Fibroblast of upper back skin (primary cell): ENCODE measurements at places on chromosomes 7 and 10.

GRCh38 chr7:115864082-115864481, 166.5 kb downstream of the TFEC start:
- no peak for DNase-seq

DNA sequence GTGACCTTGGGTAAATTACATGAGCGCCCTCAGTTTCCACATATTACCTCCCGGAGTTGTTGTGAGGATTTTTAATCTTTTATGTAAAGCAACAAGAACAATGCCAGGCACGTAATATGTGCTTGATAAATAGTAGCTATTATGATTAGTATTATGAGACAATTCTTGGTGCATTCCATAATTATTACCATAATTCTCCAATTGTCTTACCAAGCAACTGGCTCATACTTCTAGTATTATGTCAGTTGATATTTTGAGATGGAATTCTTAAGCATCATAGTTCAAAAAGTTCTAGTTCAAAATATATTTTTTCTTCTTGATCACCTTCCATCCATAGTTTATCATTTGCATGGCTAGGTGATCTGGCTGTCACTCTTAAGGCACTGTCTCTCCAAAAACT, 259.0 kb downstream of the BBS9 start:
- DNase-seq, result no peak

DNA sequence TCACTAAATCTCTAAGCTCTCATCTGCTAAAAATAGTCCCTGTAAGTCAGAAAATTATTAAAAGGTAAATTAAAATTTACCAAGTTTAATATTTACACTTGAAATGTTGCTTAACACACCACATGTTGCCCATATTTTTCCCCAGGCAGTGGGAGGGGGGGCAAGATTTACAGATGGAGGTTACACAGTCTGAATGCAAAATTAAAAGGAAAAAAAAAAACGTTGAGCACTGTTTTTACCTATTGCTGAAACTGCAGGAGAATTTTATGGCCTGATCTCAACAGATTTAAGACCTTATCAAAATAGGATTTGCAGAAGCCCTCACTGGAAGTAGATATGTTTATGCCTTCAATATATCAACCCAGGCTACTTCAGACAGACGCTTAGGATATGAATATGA, 133.4 kb downstream of the SFMBT2 start:
- no peak for DNase-seq

GRCh38 chr7:69199041-69199440, 399.2 kb upstream of the AUTS2 start:
- DNase-seq, result no peak

- DNase-seq, result peak; percentile 89
These were observed 47.9 kb downstream of the FHIP2A start for GRCh38 chr10:114869520-114869892.

GRCh38 chr10:124625831-124626238, 118.3 kb downstream of the FAM53B start:
- no peak for DNase-seq

GRCh38 chr10:79407811-79408795, 37.3 kb downstream of the ZCCHC24 start:
- peak; percentile 89 for DNase-seq

DNA sequence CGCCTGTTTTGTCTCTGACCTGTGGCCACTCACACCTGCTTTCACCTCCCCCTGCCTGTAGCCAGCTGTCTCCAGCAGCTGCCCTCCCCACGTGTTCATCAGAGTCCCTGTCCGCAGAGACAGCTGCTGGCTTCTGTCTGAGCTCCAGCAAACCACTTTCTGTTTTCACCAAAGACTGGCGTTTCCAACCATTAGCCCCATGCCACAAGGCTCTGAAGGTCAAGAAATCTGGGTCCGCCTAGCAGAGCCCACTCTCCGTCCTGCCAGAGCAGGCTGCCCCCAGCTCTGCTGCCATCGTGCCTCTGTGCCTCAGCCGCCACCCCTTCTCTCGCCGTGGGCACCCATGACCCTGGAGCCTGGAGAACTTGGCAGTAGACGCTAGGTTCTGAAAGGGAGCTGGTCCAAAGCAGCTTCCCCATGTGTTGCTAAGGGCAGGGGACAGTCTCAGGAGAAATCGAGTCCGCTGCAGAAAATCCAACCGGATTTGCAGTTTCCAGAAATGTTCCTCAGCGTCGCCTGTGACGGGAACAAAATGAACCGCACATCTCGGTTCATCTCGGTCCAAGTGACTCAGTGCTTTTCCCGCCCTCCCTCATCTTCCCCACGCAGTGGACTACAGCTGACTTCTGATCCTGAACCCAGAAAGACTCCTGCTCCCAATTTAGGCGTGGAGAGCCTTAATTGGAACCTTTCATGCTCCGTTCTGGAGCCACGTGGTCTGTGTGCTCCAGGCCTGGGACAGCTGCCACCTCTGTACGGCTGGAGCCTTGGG, 28.0 kb downstream of the TMEM120A start:
- peak; percentile 39 for DNase-seq

GRCh38 chr7:30186725-30187124, 51.9 kb downstream of the MTURN start:
- no peak for DNase-seq

GRCh38 chr7:85713171-85713570, 526.3 kb upstream of the SEMA3D start:
- no peak for DNase-seq

- no peak for DNase-seq
These were observed 52.6 kb downstream of the ANK3 start for GRCh38 chr10:60336901-60337630.

DNA sequence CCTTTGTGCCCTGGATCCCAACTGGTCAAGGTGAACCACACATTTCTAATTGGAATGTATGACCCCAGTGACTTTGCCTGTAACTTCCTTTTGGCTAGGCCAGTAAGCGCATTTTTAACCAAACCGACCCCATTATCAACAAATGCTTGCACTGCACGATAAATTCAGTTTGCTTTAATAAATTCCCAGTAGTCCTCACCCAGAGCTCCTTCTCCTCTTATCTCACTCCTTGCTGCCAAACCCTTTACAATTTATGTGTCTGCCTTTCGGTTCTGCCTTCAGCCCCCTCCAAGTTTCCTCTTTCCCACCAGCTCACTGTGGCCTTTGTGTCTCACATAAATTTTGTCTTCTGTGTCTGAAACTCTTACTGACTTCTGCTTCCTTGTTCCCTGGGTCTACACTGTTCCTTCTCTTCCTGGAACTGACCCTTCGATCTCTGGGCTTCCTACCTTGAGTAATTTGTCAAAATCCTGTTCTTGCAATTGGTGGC, 59.0 kb downstream of the TBXAS1 start:
- DNase-seq, result no peak

DNA sequence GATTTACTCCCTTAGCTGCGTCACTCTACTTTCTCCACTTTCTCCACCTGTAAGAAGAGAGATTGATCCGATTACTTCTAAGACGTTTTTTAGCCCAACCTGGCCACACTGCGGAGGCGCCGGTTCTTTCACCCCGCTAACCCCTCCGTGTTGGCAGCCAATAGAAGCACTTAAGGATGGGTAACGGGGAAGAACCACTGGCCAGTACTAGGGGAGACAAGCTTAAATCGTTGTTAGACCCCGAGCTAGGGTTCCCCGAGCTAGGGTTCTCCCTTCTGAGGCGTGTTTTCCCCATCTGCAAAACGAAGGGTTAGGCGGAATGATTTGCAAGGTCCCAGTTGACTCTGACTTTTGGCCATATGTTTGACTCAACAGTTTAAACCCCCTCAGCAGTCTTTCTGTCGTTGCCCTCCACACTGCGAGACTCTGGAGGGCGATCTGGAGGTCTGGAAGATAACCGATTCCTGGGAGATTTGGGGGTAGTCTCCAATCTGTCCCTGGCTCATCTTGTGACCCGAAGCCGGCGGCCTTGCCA, 644 bp downstream of the UMAD1 start:
- DNase-seq, result peak; percentile 3

- no peak for DNase-seq
These were observed 62.6 kb upstream of the EFCAB10 start for GRCh38 chr7:105643851-105644250.

- peak; percentile 91 for DNase-seq
These were observed 244.0 kb upstream of the CXCL12 start for GRCh38 chr10:44628921-44629320.

- DNase-seq, result no peak
These were observed 322.6 kb downstream of the RNLS start for GRCh38 chr10:88260329-88261051.

DNA sequence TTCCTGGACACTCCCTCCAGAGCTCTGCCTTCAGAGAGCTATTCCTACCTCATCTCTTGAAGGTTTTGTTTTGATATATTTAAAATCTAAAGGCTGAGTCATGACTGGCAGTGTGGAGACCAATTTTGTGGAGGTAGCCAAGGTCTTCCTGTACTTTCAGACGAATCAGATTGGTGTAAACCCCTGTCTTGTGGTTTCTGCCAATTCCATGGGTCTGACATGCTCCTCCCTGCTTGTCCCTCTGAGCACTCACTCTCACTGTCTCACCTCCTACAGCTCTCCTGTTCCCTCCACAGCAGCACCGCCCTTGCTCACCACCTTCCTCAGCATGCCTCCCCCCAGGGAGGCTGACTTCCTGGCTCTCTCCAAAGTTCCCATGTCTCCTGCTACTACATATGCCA, 179.8 kb downstream of the NPSR1 start:
- peak; percentile 43 for DNase-seq

DNA sequence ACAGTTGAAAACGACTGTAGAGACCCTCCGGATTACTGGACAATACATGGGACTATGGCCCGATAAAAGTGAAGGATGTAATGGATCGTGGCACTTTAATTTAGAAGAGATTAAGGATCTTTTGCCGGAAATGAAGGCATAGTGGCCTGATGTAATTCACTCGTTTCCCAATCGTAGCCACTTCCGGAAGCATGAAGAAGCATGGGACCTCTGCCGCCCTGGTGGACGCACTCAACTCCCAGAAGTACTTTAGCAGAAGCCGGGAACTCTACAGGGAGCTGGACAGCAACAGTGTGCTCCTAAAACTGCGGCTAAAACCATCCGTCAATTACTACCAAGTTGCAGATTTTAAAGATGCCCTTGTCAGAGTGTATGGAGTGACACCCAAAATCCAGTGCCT, 59.6 kb upstream of the NUPR2 start:
- DNase-seq, result no peak

- peak; percentile 92 for DNase-seq
These were observed at the start of gene CH25H for GRCh38 chr10:89207181-89207800. TSS of gene CH25H (minus strand) at chr10:89207317. CDS start at chr10:89207292, 25 bp downstream.

GRCh38 chr10:97800474-97800873, 28.7 kb upstream of the SFRP5 start:
- no peak for DNase-seq

GRCh38 chr7:105127179-105127578, 113.2 kb downstream of the KMT2E start:
- DNase-seq, result no peak

GRCh38 chr10:129568583-129569344, 101.7 kb downstream of the MGMT start:
- no peak for DNase-seq

GRCh38 chr7:79787096-79787495, 333.6 kb upstream of the MAGI2 start:
- DNase-seq, result no peak

DNA sequence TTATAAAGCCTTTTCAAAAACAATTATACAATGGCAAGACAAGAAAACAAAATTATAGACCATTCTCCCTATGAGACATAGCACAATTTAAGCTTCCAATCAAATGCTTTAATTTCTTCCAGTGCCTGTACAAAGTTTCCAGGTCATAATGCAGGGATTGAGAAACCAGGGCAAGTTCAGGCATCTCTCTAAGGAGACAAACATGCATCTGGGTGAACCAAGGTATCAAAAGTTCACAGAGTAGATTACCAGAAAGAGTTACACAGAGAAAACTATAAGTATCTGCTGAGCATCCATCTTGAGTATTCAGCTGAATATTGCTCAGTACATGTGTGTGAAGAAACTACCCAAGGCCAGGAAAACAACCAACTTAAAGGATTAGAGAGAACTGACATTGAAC, 89.1 kb downstream of the COL28A1 start:
- no peak for DNase-seq

GRCh38 chr10:6382081-6382480, 179.3 kb downstream of the PFKFB3 start:
- peak; percentile 68 for DNase-seq

- DNase-seq, result peak; percentile 13
These were observed 265.1 kb downstream of the ETV1 start for GRCh38 chr7:13724191-13724976.

- DNase-seq, result no peak
These were observed 4.3 kb upstream of the IL6 start for GRCh38 chr7:22722536-22723180.

GRCh38 chr10:116737627-116738327, 4.6 kb downstream of the HSPA12A start:
- no peak for DNase-seq

- no peak for DNase-seq
These were observed 72.0 kb downstream of the C10orf143 start for GRCh38 chr10:130038611-130039109.

DNA sequence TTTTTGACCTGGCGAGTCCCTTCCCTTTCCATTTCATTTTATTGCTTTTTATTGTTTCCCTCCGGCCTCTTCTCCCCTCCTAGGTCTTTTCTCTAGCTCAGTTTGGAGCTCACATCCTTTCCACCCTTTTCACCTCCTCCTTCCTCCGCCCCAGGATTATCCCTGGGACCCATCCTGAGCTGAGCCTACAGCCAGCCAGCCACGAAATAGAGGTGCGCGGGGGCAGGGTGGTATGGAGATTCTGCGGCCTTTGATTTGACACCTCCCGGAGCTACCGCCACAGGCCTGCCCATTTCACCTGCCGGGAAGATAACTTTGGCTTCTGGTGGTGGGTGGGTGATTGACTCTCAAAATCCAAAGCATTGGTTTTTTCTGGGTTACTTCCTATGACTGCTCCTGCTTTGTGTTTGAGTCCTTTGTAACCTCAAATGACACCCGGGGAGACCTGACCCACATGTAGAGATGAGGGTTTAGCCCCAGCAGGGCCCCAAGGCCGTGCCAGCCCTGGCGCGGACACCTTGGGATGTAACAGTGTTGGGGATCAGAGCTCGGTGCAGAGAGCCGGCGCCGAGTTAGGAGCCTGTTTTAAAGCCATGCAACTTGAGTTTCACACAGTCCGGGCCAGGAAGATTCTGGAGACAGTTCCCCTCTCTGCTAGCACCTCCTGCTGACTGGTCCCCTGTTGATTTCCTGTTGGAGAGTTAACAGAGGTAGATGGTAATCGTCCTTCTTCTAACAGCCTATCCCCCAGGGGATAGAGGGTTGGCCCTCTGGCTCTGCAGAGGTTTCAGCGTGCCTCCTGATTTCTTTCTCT, 1.5 kb downstream of the DUSP5 start:
- DNase-seq, result peak; percentile 77

GRCh38 chr7:103658055-103659005, 212.3 kb upstream of the SLC26A5 start:
- DNase-seq, result no peak

- DNase-seq, result peak; percentile 89
These were observed 6.6 kb downstream of the CPA2 start for GRCh38 chr7:130273081-130273932.

DNA sequence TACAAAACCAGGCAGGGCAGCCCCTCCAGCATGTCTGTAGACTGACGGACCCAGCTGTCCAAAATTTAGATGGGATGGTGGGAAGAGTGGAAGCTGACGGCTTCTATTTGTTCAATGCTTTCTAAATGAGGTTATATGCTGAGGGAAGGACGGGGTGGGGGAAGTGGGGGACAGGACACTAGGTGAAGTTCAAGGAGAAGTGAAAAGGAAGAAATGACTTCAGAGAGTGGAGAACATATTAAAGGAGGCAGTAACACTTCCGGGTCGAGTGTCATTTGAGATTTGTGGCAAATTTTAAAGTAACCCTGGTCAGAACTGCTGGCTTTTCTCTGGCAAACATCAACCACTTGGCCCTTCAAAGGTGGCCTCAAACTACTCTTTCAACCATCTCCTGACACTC, 9.4 kb downstream of the PIP4K2A start:
- no peak for DNase-seq

- DNase-seq, result no peak
These were observed 433.9 kb downstream of the SORCS3 start for GRCh38 chr10:105075031-105075430.
